ENCODE measurements at places on chromosomes 16 and 17. TPM values are rescaled to one million over a fixed set of nuclear protein-coding genes. Genes with fewer than 3 reads are reported as not detected.

- DNase-seq: no peak
Observed at GRCh38 chr16:28875134-28876018, 2.9 kb upstream of the ATP2A1 start.

- no peak for DNase-seq
Observed at GRCh38 chr17:7041607-7042500, 2.0 kb downstream of the SLC16A11 start.

DNA sequence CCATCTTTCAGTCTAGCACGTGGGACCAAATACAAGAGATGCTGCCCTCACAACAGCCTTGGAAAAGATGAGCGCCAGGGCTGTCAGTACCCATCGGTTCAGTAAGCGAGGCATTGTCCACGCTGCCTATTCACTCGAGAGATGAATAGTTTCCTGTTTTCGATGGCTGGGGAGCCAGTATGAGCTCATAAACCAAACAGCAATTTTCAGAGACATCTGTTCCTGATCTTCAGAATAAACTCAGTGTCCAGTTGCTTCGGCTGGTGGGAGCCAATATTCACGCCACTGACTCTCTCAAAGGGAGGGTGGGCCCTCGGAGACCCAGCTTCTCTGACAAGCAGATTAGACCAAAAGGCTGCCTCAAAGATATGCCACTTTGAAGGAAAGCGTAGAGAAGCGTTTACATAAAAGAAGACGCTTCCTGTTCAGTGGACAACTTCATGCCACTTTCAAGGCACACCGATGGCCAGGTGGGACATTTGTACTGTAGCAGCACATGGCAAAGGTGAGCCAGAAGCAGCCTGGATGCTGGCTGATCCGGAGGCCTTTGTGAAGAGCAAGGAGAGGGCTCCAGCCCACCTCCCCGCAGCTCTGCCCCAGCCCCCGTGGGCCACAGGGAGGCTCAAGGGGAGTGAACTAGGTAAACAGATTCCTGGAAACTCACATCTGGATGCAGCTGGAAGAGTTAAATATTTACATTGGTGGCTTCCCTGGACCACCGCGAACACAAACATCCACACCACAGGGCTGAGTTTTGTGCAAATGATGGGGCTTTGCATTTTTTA is 6.0 kb downstream of the TIMM22 start:
- DNase-seq: no peak

DNA sequence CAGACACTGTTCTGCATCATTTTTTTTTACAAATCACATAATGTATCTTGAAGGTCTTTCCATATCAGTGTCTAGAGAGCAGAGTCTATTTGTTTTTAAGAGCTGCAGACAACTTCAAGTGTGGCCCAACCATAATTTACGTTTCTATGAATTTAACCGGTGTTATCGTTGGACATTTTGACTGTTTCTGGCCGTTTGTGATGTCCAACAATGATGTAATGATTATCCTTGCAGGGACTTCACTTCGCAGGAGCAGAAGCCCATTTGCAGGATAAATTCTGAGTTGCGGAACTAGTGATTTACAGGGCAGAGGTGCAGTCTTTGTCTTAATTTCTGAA is 26.9 kb upstream of the HLF start:
- DNase-seq: no peak

DNA sequence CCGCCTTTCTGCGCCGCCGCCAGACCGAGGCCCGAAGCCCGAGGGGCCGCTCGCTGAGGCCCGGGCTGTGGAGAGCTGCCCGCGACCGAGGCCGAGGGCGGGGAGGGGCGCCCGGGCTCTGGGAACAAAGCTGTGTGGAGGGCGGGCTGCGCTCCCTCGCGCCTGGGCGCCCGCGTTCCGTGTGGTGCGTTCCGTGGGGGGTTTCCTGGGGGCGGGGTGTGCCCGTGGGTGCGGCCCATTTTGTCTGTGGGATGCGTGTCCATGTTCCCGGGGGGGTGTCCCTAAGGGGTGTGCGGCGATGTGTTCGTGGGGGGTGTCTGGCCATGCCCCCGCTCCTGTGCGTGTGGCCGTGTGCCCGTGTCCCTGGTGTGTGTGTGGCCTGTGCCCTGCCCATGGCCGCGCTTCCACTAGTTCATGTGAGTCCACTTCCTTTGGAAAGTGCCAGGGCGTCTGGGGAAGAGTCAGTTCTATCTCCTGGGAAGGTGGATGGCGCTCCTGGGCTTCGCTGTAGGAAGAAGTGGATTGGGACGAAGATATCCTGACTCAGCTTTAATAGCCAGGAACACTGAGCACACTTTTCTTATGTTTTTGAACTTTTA is 520 bp downstream of the JPT2 start:
- DNase-seq: no peak

GRCh38 chr17:37098910-37099664 is 150.3 kb downstream of the AATF start:
- DNase-seq: no peak

DNA sequence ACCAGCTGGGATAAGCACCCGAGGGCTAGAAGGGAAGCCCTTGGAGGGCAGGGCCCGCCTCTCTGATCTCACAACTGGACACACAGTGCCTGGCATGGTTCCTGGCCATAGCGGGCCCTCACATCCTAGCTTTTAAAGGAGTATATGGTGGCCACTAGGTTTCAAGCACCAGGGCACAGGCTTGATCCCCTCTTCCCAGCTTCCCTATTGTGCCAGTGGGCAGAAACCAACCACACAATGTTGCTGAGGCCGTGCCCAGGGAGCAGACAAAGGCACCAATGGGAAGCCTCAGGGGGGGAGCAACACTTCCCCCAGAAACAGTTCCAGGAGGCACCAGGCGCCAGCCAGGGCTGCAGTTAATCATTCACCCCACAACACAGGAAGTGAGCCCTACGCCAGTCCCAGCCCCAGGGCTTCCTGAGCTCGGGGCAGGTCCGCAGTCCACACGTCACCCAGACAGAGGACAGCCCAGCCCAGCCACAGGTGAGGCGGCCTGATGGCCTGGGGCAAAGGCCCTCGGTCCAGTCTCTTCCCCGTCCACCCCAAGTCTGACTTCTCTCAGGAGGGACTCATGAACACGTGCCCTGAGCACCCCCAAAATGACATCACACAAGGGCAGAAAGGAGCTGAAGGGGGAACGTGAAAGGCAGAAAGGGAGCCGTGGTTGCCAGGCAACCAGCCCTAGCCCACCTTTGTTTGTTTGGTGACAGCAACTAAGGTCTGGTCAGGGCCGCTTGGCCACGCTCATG is 12.8 kb downstream of the SMIM5 start:
- peak; percentile 51 for DNase-seq

DNA sequence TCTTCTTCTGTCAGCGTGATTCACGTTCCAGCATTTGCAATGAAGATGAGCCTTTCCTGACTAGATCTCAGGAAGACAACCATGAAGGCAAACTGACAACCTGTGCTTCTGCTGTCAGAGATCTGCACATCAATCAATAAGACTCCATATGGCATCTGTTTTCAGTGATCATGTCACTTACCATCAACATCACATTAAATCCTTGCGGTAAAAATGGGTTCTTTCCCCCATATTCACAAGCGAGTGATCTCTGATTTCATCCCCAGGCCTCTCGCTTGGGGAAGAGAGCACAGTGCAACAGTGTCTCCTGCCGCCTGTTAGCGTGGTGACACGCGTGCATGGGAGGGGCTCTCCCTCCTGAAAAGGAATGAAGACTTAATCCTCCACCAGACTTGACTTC is 11.1 kb downstream of the NACA2 start:
- DNase-seq: no peak

The IL21R gene
- 1.7 TPM for total RNA-seq

The RNF227 gene
- total RNA-seq: 5.7 TPM

The FADS6 gene
- not detected for total RNA-seq

All from sciatic nerve (tissue), 2 donors.